G401 (cell line): ENCODE measurements at places on chromosomes 2 and 18. TPM values are rescaled to one million over a fixed set of nuclear protein-coding genes. Genes with fewer than 3 reads are reported as not detected.

GRCh38 chr2:143559147-143559546 lies 429.9 kb downstream of the ARHGAP15 start:
- DNase-seq, result no peak

DNA sequence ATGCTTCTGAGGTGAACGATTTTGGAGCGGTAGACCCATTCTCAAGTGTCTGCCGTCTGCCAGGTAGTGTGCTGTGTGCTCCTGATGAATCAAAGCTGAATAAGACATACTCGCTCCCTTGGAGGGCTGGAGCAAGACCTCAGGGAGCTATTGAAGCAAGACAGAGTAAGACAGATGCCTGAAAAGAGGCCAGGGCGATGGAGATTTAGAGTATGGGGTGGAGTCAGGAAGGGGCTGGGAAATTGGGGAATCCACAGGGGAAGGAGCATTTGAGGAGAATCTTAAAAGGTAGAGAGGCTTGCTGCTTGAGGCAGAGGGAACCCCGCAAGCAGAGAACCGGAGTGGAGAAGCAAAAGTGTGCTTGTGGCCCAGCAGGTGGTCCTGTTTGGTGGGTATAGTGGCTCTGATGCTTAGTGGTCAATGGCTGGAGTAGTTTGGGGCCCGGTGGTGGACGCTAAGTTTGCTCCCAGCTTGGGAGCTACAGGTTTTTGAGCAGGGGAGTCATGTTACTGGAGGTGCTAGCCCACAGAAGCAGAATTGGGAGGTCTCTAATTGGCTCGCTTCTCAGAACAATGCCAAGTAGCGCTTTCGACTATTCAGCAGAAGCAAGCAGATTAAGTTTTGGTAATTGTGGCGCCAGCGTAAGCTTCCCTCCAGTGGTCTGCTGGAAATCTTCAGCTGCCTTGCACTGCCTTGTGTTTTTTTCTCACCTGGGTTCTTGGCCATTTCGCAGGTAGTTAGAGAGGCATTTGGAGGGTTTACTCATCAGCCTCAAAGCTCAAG lies 2.0 kb downstream of the CNNM4 start:
- peak; percentile 61 for DNase-seq

CNDP1 gene
- total RNA-seq, result not detected in 2 replicates

CAPN14 gene
- total RNA-seq, result not detected in 2 replicates

DNA sequence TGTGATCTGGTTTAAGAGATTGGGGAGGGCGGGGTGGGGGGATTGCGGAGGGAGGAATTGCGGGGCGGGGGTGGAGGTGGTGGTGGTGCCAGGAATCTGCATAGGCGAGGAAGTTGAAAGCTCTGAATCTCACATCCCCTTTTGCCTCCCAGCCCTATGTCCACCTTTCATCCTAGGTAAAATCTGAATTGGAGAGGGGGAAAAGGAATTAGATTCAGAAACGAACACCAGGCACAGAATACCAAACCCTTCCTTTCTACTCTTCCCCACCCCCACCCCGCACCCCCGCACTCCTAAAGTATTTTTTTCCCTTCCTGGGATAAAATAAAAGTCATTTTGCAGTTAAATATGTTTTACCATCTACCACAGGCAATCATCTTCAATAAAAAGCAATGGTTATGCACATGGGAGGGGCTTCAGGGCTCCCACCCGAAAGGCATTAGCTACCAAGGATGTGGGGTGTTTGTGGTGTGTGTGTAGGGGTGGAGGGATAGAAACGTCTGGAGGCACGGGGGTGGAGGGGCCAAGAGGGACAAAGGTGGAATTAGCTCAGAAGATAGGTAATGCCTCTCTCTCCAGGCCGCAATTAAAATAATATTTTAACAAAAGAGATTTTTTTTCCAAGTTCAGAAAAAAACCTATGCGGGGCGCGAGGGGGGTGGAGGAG lies 1.8 kb downstream of the IGFBP5 start:
- DNase-seq, result peak; percentile 38

FAM228A gene
- 0.18 TPM in 1 of 2 replicates, not detected in the other for total RNA-seq

DNA sequence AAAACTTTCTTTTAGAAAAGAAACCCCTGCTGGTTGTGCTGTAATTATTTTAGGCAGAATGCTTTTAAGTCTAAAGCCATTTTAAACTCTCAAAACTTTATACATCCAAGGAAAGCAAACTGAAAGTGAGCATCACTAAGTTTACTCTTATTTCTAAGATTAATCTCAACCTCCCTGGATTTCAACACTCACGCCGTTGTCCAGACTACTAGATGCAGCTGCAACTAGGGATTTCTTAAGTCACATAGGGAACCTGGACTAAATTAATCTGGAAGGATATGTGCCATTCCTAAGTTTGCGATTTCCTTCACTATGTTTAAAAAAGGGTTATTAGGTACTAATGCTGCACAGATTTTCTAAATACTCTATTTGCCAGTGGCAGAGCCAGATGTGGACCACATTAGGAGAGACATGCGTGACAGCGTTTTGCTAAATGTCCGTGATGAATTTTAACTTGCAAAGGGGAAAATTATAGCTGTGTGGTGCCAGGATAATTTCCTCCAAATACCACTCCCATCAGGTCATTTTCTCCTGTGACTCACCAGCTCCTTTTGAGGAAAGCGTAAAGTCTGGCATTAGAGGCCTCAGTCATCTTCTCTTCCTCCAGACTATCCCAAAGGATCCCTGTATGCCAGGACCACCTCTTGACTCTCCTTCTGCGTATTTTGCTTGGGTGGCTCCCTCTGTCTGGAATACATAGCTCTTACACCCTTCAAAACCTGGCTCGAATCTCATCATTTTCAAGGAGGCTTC lies 143.7 kb downstream of the ATL2 start:
- DNase-seq, result no peak

- peak; percentile 57 for DNase-seq
These were observed 412 bp downstream of the OSBPL1A start for GRCh38 chr18:24397131-24397693.

RMC1 gene
- total RNA-seq, result 12.9 and 18.5 TPM in 2 replicates

DNA sequence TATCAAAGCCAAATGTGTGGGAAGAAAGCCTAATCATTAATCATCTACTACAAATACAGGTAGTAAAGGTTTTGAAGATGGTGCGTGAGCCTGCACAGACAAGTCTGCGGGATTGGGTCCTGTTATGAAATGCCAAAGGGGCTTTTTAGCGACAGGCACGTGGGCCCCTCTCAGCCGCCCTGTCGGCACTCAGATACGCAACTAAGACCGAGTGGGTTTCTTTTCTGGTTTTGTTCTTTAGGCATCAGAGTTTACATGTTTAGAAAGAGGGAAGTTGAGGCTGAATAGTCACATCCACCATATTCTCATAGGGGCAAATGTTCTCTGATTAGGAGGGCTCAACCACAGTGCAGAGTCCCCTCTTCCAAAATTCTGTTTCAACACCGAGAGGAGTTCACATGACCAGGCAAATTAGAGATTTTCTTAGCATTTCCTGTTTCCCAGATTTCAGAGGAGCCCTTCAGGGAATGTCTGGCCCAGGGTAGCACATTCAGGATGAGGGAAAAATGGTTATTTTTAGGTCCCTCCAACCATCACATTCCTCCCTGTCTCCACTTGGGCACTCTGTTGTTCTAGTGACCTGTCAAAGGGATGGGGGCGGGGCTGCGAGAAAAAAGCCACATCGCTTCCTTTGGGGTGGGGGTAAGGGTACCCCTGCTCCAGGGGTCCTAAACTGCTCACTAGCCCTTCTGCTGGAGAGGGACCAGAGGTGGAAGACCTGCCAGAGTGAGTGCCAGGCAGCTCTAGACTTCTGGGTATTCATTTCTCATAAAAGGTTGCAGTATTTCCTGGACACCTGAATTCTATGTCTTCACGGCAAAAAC lies 159.2 kb downstream of the BCL2 start:
- DNase-seq, result no peak

AGXT gene
- total RNA-seq, result not detected in 2 replicates

DNA sequence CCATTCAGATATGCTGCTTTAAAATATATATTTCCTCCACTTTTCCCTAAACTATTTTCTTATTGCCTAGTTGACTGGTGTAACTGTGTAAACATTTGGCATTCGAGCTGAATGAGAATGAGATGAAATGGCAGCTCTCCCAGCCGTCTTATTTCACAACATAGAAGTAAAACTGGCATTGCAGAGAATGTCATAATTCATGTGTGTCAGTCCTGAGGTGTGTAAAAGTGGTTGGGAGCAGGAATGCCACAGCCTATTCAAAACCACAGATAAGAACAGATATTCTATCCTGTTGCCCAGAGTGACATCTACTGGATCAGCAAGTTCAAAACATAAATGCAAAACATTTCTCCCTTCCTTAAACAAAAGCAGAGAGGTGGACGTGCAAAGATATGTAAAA lies 565.5 kb upstream of the CHAC2 start:
- peak; percentile 53 for DNase-seq

- no peak for DNase-seq
These were observed 392.1 kb downstream of the PTH2R start for GRCh38 chr2:208798698-208799097.

NTSR2 gene
- total RNA-seq, result not detected in 2 replicates

- peak; percentile 70 for DNase-seq
These were observed 9.5 kb downstream of the RTTN start for GRCh38 chr18:70195852-70196434.

DNA sequence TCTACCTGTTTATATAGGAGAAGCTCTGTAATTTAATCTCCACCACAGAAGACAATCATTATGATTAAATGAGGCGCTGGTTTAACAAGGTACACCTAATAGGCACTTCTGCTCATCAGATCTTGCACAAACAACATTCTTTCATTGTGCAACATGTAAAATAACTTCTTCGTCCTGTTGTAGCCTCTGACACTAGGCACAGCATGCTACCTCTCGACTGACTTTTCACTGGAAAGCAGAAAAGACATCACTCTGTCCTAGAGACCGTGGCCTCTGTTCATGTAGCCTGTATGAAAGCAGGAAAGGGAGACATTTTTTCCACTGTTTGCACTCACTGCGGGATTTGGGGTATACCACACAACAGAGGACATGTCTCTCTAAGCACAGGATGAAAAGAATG lies 316.5 kb downstream of the IRS1 start:
- DNase-seq, result peak; percentile 36

- DNase-seq, result no peak
These were observed 90.6 kb upstream of the CCDC141 start for GRCh38 chr2:179140571-179140970.

DNA sequence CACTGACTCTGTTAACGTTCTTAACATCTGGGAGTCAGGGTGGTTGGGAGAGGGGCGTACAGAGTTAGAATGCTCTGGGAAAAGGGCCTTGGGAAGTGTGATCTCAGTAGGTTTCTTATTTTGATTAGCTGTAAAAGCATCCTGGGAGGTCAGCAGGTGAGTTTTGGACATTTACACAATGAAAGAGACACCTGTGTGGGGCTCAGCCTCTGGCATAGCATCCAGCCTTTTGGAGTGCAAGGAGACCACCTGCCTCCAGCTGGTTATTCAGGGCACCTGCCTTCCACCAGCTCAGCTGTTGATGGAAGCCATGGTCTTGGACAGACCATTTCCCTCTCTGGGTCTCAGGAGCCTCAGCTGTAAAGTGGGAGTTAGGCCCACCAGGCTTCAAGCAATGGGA lies 49.7 kb downstream of the ACAA2 start:
- no peak for DNase-seq

DNA sequence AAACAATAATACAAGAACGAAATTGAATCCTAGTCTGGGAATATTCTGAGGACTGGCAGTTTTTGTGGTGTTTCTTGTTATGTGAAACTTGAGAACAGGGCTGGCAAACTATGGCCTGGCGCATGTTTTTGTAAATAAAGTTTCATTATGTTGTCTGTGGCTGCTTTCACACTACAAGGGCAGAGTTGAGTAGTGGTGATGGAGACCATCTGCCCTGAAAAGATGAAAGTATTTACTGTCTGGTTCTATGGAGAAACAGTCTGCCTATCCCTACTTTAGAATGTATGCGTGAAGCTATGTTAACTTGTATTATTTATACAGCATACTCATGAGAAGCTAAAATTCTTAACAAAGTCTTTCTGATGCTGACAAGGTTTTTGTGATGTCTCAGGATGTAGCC lies 351.9 kb downstream of the LRRTM1 start:
- DNase-seq, result no peak

RIT2 gene
- total RNA-seq, result not detected in 2 replicates

NETO1 gene
- total RNA-seq, result not detected in 2 replicates

- DNase-seq, result no peak
These were observed 174.9 kb downstream of the NR4A2 start for GRCh38 chr2:156157670-156158069.

GRCh38 chr2:60520151-60520876 lies 33.1 kb downstream of the BCL11A start:
- DNase-seq, result no peak

SOX11 gene
- not detected in 2 replicates for total RNA-seq

DNA sequence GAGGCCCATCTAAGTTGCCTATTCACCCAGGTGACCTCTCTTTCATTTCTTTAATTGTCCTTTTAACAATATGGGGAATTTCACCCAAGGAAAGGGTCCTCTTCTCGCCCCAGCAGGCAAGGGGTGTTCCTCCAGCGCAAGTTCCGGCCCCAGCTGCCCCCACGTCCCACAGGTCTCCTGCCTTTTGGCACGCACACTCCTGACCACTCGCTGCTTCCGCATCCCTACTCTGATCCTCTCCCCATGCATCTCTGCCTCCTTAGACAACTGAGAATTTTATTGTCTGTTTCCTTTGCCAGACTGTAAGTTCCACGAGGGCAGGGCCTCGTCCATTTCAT lies 684 bp upstream of the ARPC2 start:
- no peak for DNase-seq

GAL3ST2 gene
- not detected in 2 replicates for total RNA-seq

DNA sequence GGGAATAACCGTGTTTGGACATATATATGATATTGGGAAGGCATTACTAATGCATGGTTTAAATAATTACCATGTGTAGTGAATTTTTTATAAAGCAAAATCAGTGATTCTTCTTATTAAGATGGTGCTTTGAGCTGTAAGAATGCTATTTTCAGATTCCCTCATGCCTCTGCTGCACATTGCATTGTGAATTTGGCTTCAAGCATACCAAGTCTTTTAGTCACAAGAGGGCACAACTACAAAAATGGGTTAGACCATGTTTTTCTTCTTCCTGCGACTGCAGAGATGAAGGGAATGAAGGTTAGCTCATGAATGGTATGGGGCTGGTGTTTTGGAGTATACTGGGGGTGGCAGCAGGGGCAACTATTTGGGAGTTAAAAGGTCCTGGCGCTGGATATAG lies 320.1 kb downstream of the SLC4A3 start:
- DNase-seq, result no peak

DNA sequence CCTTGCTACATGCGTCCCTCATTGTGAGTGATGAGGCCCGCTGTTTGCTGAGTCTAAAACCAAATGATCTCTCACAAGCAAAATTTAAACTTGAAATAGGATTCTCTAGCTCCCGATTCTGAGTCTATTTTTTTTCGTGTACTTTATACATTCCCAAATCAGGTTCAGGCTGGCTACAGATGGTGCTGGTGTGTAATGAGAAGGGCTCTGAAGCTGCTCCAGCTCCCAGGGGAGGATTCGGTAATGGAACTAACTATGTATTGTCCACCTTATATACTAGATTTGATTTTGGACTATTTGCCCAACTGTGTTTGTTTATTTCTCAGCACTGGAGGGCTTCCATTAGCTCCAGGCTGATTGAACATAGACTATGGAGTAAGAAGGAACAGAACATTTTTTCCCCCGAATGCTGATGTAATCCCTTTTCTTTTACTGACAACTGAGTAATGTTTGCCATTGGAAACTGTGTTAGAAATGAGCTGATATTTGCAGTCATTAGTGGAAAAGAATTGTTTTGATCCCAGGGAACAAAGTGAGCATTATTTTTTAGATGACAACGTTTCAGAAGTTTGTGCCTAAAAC lies 274.0 kb upstream of the FIGN start:
- peak; percentile 15 for DNase-seq
